ENCODE measurements at places on chromosomes 12 and 14.

- DNase-seq = no peak
These were observed 9.6 kb upstream of the TAMALIN start for GRCh38 chr12:51997136-51997535.

DNA sequence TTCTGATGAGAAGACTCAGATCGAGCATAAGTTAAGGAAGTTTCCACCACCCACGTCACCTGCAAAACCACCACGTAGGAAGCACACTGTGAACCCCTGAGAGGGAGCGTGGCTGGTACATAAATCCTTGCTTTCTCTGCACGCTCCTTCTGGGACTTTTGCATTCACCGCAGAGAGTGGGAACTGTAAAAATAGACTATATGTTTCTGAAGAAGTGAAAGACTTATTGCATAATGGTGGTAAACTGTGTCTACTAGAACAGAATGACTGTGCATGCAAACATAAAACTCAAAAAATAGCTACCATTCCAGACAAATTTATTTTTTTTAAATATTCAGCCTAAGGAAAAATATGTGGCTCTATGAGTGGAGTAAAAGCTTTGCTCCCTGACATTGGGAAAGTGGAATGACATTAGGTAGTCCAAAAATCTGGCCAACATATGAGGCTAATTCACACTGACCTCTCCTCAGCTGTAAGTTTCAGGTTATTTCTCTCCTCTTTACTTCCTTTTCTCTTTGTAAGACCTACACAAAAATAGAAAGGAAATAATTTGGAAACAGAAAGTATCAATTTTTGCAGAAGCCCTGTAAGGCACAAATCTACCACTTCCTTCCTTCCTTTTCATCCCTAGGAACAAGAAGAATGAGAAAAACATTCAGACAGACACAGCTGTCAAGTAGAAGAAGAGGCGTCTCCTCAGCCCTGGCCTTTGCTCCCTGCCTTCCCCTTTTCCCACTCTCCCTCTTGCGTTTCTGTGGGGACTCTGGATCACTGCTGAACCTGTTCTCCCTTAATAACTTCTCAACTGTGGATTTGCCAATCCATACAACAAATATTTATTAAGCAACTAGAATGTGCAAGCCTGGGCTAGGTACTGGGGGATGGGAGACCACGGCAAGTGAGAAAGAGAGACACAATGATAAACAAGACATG lies 264.3 kb upstream of the FOXN3 start:
- no peak for DNase-seq

GRCh38 chr14:53325176-53325806 lies 172.2 kb upstream of the DDHD1 start:
- peak; percentile 26 for DNase-seq

DNA sequence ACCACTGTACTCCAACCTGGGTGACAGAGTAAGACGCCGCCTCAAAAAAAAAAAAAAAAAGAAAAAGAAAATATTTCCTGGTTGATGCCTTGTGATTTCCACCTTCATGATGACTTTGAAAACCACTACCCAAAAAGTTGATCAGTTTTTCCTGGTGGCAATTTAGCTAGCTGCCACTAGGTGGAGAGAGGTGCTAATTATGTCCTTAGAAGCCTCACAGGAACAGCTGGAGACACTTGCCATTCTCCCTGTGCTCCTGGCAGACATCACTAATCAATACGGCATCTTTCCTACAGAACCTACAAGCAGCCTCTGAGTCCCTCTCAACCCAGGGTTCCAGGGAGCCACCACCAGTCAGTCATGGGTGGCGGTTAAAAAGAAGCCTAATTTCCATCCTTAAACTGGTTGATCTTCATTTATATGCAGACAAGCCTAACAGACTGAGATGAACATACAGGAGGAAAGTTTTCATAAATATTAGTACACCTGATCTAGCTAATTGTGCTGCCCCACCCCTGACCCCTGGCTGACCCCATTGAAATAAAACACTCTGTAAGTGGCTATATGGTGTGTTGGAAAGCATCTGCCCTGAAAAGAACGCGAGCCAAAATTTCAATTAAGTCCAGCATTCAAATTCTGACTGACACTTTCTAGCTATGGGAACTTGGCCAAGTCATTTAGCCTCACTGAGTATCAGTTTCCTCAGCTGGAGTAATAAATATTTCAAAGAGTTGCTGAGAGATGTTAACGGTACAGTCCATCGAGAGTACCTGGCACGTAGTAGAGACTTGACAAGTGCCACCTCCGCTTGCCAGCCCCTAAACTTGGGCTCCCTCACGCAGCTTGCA lies 6.2 kb upstream of the OAS1 start:
- DNase-seq = peak; percentile 49

- DNase-seq = no peak
These were observed 466.4 kb downstream of the NPAS3 start for GRCh38 chr14:33404964-33405574.

GRCh38 chr12:112159146-112159541 lies 33.8 kb downstream of the TRAFD1 start:
- no peak for DNase-seq

- DNase-seq = no peak
These were observed 1662.2 kb upstream of the FLRT2 start for GRCh38 chr14:83867566-83868225.

DNA sequence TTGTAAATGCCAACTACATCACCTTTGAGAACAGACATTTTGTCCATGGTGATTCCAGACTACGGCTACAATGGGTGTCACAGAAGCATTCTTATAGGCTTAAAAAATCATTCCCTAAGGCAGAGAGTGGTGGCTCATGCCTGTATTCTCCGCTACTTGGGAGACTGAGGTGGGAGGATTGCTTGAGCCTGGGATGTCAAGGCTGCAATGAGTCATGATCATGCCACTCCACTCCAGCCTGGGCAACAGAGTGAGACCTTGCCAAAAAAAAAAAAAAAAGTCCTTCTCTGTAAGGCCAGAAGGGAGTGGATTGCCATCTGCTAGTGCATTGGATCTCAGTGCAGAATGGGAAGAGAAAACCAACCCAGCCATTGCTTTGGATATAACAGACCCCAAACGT lies 522.5 kb downstream of the VRK1 start:
- DNase-seq = no peak

- DNase-seq = no peak
These were observed 39.4 kb downstream of the PARP11 start for GRCh38 chr12:3833670-3834310.

DNA sequence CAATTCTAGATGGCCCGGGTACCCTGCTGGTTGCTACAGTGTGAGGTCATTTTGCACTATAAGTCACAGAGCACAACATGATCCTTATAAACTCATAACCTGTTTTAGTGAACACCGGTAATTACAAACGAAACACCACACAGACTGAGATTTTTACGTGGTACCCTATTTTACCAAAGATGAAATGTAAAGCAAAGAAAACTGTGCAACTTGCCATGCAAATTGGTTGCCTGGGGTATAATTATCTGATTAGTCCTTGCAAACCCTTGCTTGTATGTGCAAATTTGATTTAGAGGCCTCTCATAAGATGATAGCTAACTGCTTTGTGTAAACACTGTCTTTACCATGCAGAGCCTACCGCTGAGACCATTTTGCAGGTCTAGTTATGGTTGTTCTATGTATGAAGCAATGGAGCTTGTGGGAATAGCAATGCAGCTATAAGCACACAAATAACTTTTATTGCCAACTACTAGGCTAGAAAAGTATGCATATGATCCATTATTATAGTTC lies 372.1 kb upstream of the FAR2 start:
- DNase-seq = no peak

DNA sequence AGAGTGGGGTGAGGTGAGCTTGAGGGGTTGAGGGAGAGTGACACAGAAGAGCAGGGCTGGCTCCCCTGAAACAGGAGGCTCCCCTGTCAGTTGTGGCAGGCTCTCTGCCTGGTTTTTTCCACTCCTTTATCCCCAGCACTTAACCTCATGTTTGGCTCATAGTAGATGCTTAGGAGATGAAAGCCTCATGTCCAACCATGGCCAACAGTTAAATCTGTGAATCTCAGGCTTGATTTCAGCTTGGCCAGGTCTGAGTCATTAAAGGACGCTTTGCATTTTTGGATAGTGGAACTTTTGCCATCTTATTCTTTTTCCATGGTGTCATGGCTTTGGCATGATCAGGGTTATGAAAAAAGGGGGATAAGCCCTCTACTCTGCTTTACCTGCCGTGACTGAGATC lies 117.2 kb downstream of the CACNA1C start:
- DNase-seq = peak; percentile 70

GRCh38 chr12:5902736-5903135 lies 42.3 kb downstream of the ANO2 start:
- no peak for DNase-seq

- DNase-seq = no peak
These were observed 332.9 kb downstream of the NUAK1 start for GRCh38 chr12:105805730-105806399.

GRCh38 chr12:24838531-24838950 lies 110.4 kb downstream of the BCAT1 start:
- peak; percentile 94 for DNase-seq
